ENCODE measurements at places on chromosomes 16 and 17.

GRCh38 chr17:48241770-48242497, 134.4 kb downstream of the SNX11 start:
- no peak for DNase-seq

DNA sequence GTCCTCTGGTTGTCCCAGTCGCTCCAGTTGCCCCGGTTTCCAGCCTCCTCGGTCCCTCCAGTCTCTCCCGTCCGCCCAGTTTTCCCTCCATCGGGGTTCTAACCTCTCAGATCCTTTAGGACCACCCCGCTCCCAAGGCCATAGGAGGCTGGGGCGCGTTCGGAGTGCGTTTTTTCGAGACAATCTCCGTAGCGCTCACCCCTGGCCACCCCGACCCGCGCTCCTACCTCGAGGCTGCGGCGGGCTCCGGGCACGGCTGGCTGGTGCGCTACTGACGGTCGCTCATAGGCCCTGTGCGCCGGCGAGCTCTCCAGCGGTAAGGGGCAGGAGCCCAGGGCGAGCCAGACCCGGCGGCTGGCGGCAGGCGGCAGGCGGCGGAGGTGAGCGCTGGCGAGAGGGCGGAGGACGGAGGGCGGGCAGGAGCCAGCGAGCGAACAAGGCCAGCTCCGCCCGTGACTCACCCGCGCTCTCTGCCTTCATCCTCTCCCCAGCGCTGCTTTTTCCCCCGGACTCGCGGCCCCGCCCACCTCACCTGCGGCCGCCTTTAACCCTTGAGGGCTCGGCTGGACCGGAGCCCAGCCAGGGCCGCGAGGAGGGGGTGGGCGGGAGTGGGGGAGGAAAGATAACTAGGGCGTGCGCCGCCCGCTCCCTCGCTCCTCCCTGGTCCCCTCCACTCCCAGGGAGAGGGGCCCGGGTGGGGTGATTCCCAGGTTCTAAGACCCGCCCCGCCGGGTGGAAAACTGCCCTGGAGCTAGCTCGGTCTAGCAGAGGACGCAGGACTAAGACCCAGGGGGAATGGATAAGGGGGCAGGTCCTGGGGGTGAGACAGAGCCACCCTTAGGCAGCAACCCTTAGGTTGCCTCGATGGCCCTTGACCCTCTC, at the start of gene SP6:
Gene SP6, minus strand, starts transcription at position 472 of the 882 bp plus-strand sequence. CDS start 2,734 bp downstream, outside the sequence.
- peak; percentile 64 for DNase-seq

- DNase-seq = no peak
Observed at GRCh38 chr16:2913603-2914002, 1.9 kb downstream of the FLYWCH1 start.

GRCh38 chr17:80414508-80414802, 512 bp upstream of the ENDOV start:
- DNase-seq = no peak

DNA sequence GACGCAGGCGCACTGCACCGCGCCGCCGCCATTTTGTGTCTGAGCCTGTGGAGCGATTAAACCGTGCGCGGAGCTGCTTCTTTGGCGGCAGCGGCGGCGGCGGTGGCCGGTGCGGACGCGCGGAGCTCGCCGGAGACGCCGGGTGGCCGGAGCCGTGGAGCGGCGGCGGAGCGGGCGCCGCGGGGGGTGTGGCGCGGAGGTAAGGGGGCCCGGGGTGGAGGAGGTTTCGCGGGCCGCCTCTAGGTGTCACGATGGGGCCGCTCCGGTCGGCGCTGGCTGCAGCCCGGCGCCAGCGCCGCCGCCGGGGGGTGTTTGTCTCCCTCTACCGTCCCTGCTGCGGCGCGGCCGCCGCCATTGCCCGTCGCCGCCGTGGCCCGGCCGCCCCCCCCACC, at the start of gene CTCF:
Gene CTCF, plus strand, starts transcription at position 1 of the 392 bp plus-strand sequence. CDS start 48,307 bp downstream, outside the sequence.
- DNase-seq = peak; percentile 74

- no peak for DNase-seq
Observed at GRCh38 chr17:74283371-74283673, 9.3 kb downstream of the DNAI2 start.

GRCh38 chr17:27299384-27300049, 5.6 kb downstream of the WSB1 start:
- no peak for DNase-seq

DNA sequence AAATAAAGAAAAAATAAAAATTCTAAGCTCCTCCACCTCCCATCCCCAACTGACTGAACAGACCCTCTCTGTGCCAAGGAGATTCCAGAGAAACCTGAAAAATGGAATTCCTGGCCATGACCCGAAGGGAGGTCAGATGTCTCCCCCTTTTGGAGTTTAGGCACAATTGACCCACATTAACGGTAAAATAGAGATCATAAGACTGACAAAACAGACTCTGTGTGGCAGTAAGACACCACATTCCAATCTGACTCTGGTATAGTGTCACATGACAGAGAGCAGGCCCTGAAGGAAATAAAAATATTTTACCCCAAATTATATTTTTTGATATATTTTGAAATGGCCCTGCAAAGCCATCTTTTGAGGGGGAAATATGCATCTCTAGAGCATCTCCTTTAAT, 115.1 kb upstream of the ZKSCAN2 start:
- no peak for DNase-seq

GRCh38 chr17:57623620-57624019, 121.5 kb downstream of the CCDC182 start:
- no peak for DNase-seq

GRCh38 chr16:17529982-17530760, 59.4 kb upstream of the XYLT1 start:
- DNase-seq = no peak

DNA sequence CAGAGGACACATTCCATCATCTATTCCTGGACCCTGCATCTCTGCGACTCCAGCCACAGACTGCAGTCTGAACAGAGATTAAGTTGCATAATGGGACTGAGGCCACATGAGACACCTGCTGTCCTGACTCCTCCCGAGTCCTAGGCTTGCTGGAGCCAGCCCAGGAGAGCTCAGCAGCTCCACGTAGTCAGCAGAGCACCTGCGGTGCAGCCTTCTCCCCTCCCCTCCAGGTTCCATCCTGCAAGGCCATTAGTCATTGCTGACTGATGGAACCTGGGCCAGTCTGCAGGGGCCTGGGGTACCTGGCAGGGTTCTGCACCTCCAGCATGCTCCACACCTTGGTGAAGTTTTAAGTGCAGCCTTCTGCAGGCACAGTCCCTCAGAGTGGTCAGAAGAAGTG, 76.7 kb downstream of the PLD6 start:
- DNase-seq = no peak

DNA sequence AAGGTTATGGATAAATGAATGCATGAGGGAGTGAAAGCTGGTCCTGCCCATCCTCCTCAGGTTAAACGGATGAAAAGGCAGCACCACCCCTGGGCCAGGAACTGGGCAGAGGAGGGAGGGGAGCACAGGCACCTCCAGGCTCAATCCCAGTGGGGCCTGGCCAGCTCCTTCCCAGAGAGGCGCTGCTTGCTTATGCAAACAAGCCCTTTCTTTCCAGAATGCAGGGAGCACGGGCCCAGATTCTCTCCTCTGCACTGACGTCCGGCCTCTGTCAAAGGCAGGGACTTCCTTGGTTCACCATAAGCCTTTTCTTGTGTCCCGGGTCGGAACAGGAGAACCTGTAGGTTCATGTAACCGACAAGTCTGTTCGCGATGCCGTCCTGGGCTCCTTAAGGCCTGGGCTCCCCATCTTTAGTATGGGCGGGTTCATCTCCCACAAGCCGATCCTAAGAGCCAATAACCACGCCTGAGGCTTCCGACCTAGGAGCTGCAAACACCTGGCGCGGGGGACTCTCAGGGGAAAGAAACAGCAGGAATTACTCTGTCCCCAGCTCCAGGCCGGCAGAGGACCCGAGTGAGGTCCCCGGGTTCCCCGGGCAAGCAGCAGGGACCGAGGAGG, 16.3 kb downstream of the ENPP7 start:
- no peak for DNase-seq

DNA sequence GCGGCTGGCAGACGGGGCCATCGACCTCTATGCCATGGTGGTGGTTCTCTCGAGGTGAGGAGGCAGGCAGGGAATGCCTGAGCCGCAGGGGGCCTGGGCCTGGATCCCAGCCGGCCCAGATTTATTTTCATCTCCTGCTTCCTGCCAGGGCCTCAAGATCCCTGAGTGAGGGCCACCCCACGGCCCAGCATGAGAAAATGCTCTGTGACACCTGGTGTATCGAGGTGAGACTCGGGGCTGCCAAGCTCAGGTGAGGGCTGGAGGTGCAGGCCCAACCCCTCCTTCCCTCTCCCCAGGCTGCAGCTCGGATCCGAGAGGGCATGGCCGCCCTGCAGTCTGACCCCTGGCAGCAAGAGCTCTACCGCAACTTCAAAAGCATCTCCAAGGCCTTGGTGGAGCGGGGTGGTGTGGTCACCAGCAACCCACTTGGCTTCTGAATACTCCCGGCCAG, 4.9 kb downstream of the ACADVL start:
- no peak for DNase-seq

- DNase-seq = no peak
Observed at GRCh38 chr16:58337090-58337444, 42.2 kb upstream of the PRSS54 start.

GRCh38 chr17:32482568-32483320, 4.0 kb upstream of the CDK5R1 start:
- DNase-seq = no peak

GRCh38 chr17:75097865-75098264, 10.1 kb downstream of the SLC16A5 start:
- no peak for DNase-seq

GRCh38 chr16:83878838-83879237, 20.1 kb upstream of the MLYCD start:
- DNase-seq = no peak

DNA sequence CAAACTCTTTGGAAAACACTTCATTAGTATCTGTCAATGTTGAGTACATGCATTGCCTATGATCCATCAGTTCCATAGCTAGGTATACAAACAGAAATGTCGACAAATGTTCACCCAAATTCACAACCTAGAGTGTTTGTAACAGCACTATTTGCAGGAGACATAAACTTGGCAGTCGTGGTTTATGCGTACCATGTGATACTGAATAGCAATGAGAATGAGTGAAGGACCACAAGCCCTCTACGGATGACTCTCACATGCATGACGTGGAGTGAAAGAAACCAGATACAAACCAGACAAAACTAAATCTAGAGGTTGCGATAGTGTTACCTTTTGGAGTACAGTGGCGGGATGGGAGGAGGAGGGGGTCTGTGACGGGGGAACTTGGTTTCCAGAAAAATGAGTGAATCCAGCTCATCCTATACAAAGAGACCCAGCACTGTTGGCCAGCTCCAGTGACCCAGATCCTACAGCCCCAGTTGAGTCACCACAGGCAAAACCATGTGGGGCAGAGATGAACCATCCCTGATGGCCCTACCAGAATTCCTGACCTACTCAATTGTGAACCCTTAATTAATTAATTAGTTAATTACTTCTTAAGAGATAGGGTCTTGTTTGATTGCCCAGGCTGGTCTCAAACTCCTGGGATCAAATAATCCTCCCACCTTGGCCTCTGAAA, 15.9 kb upstream of the ULK2 start:
- DNase-seq = no peak

DNA sequence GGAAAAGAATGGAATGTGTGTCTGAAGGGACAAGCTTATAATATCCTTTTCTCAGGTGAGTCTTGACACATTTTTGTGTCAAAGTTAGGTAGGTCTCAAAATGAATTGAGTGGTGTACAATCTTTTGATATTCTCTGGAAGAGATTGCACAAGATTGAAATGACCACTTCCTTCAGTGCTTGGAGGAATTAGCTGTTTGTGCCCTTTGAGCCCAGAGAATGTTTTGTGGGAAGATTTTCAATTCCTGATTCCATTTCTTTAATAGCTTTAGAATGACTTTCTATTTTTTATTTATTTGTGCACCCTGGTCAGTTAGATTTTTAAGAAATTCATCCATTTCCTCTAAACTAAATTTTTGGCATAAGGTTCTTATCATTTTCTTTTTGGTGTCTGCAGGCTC, 1.6 kb upstream of the CCL13 start:
- no peak for DNase-seq

DNA sequence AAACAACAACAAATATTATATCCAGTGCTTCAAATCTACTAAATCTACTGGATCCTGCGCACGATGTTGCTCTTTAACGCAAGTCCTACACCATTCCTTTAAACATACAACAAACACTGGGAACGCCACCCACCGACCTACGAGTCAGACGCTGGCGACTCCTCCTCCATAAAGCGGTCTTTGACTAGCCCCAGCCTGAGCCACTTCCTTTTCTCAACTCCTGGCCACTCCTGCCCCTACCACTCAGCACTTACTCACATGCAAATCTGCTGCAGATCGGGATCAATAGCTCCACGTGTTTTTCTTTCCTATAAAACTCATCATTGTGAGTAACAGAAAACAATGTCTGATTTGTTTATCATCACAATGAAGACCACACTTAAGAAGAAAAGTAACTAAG, 32.8 kb upstream of the MNT start:
- DNase-seq = no peak

DNA sequence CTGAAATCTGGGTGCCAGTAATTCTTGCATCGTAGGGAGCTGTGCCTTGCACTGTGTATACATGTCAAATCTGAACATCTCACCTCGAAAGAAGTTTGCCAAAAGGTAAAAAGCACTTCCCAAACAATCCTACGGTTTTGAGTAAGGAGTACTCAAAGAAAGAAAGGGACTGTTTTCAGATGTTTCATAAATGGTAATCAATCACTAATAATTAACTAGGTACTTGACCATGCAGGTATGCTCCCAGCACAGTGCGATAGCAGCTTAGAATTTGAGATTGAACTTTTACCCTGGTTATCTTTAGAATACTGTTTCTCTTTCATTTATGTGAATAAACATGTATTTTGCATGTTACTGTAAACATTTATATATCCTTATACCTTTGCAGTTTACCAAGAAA, 39.0 kb downstream of the PRKCA start:
- no peak for DNase-seq

DNA sequence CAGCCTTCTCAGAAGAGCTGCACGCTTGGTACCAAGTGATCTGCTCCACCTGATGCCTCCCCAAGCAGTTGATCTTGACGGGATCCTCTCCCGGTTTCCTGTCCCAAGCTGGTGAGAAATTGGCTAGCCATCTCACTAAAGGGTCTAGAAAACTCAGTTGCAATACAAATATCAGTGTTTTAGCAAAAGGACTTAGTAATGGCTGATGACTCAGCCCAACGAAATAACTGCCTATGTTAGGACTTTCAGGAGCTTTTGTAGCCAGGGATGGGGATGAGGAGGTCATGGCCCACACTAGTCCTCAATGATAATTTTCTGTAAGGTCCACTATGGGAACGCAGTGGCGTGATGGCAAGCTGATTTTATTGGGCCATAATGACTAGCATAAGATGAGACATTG, 23.3 kb upstream of the ENGASE start:
- no peak for DNase-seq

GRCh38 chr16:76749780-76750375, 441.1 kb upstream of the MON1B start:
- no peak for DNase-seq

- DNase-seq = no peak
Observed at GRCh38 chr16:74309789-74310781, 13.5 kb downstream of the PSMD7 start.

DNA sequence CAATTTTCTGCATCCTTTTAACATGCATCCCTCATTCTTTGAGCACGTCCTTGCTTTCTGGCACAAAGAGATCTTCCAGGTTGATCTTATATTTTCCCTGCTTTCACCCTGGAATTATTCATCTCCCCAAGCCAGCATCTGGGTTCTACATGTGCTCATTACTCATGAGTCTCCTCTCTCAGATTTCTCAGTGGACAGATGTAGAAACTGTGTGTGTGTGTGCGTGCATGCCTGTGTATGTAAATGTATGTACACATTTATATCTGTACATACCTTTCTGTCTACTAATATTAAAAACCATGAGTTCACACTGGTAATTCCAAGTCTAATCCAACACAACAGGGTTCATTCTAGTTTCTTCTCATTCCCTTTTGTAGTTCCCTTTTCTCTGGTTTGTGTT, 41.9 kb upstream of the NSRP1 start:
- no peak for DNase-seq

All from stimulated activated CD4-positive, alpha-beta T cell treated with anti-CD3 and anti-CD28 coated beads, Interleukin-1b, Interleukin-23, amount 100 ng/mL, for 4 hours (primary cell).